ENCODE measurements at places on chromosomes 7 and 10. TPM values are rescaled to one million over a fixed set of nuclear protein-coding genes. Genes with fewer than 3 reads are reported as not detected.

URGCP gene
- 20.2 TPM for total RNA-seq

TBX20 gene
- 0.15 TPM for total RNA-seq

TRIL gene
- total RNA-seq: 0.84 TPM

RPEL1 gene
- total RNA-seq: not detected

KEL gene
- total RNA-seq: under 0.01 TPM

PRXL2A gene
- 23.7 TPM for total RNA-seq

ZNF518A gene
- total RNA-seq: 5.7 TPM

STRA8 gene
- total RNA-seq: not detected

SEMA3C gene
- total RNA-seq: 99.4 TPM

IKZF1 gene
- not detected for total RNA-seq

SMO gene
- 17.8 TPM for total RNA-seq

YWHAG gene
- total RNA-seq: 38.1 TPM

CTTNBP2 gene
- 2.5 TPM for total RNA-seq

MBL2 gene
- total RNA-seq: not detected

GPR26 gene
- total RNA-seq: not detected

BMPR1A gene
- 14.5 TPM for total RNA-seq

TRPV5 gene
- not detected for total RNA-seq

TMEM26 gene
- 0.89 TPM for total RNA-seq

GPRIN2 gene
- total RNA-seq: not detected

GALNT17 gene
- under 0.01 TPM for total RNA-seq

MTPN gene
- total RNA-seq: 96.3 TPM

TUBAL3 gene
- not detected for total RNA-seq

GCK gene
- 0.74 TPM for total RNA-seq

H2BK1 gene
- total RNA-seq: not detected

All from bronchus fibroblast of lung (primary cell).